ENCODE measurements at places on chromosomes 7 and 10.
A peak's percentile ranks its signal among the peaks of the same experiment; 100 is the strongest.

DNA sequence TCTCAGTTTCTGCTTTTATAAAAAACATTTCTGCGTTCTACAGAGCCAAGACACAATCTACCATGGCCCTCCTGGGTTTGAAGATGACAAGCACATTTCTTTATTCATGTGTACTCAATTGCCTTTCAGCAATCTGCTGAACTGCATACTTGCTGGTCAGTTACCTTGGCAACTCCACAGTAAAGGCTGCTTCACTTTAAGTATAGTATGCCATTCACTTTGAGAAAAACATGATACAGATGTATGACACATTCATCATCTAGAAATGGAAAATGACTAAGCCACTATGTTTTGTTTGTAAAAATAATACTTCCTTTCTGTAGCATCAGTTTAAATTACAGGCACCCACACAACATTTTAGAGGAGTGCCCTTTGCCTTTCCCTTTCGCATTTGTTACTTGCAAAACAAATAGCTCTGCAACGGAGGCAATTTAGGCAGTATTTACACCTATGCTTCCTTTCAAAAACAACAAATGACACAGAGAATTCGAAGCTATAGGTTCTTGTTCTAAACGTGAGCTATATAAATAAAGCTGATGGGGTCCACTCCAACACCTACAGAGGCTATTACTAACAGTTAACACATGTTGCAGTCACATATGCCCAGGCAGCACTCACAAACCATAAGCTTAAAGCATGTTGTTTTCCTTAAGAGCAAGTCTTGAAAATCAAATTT is 23.5 kb downstream of the SGCE start:
- DNase-seq: peak; percentile 55

DNA sequence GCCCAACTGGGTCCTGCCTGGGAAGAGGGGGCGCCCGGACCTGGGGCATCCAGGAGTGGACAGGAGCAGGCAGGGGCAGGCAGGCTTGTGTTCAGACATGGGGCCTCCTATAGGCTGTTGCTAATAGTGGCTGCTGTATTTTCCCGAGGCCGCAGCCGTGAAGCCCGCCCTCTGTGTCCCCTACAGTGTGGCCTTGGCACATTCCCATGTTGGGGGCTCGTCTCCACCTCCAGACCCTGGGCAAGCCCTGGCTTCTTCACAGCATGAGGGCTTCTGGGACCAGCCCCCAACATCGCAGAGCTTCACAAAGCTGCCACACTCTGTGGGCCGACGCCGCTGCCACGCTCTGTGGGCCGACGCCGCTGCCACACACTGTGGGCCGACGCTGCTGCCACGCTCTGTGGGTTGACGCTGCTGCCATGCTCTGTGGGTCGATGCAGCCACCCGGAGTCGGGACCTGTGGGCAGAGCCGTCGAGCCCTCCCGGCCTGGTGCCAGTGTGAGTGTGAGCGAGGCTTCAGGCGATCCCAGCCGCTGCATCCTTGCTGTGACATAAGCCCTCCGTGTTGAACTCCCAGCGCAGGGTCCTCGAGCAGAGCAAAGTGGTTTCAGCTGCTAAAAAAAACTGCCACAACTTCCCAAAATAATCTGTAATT is 109.0 kb downstream of the INPP5A start:
- no peak for DNase-seq

DNA sequence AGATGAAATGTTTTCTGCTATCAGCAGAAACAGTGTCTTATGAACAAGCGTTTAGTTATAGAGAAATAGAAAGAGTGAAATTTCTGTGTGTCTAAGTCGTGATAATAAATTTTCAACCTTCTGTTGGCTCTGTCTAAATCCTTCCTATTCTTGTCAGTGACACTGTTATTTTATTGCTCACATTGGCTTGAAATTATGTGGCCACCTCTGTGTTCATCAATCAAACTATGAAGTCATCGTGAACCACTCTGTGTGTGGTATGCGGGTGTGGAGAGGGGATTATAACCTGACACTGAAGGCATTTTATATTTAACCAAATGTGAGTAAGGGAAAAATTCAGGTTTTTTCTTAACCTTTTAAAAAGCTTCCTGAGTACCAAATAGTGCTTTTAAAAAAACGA is 12.3 kb downstream of the AOAH start:
- no peak for DNase-seq

- no peak for DNase-seq
These were observed 13.5 kb downstream of the CNNM2 start for GRCh38 chr10:102931643-102932042.

- no peak for DNase-seq
These were observed 315.6 kb downstream of the DNAJB6 start for GRCh38 chr7:157652161-157652953.

GRCh38 chr10:44300666-44301649 is 83.9 kb downstream of the CXCL12 start:
- DNase-seq: peak; percentile 91

DNA sequence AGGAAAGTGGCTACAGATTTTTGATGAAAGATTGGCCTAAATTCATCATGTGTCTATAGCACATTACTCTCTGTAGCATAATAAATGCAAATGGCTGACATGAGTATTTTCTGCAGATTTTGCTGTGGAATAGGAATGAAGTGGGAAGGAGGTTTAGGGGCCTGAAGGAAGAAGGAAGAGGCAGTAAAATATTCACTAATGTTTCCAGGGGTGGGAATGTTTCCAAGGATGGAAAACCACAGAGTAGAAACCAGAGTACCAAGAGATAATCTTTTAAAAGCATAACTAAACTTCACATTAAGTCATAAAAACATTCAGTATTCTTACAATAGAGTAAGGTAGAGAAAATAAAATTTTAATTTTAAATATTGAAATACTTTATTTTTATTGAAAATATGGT is 267.8 kb downstream of the BICC1 start:
- no peak for DNase-seq

GRCh38 chr7:22576612-22577469 is 76.9 kb upstream of the STEAP1B start:
- DNase-seq: no peak

- DNase-seq: no peak
These were observed 123.2 kb downstream of the NRP1 start for GRCh38 chr10:33211106-33211878.

DNA sequence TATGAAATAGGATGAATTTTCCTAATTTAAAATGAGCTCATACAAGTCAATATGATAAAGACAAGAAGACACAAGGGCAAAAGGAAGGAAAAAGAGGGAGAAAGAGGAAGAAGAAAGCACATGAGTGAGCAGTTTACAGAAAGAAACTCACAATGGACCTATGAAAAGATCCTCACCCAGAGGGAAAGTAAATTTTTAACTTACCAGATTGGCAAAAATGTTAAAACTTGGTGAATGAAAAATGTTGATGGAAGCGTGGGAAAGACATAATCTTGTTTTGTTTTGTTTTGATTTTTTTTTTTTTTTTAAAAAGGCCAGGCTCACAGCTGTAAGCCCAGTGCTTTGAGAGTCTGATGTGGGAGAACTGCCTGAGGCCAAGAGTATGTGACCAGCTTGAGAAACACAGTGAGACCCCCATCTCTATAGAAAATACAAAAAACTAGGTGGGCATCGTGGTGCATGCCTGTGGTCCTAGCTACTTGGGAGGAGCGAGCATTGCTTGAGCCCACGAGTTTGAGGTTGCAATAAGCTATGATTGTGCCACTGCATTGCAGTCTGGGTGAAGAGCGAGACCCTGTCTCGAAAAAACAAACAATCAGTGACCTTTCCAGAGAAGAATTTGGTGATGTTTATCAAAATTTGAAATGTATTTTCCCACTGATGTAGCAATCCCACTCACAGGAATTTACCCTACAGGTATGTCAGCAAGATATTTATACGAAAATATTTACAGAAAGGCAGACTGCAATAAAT is 152.9 kb upstream of the ASAH2 start:
- DNase-seq: no peak

DNA sequence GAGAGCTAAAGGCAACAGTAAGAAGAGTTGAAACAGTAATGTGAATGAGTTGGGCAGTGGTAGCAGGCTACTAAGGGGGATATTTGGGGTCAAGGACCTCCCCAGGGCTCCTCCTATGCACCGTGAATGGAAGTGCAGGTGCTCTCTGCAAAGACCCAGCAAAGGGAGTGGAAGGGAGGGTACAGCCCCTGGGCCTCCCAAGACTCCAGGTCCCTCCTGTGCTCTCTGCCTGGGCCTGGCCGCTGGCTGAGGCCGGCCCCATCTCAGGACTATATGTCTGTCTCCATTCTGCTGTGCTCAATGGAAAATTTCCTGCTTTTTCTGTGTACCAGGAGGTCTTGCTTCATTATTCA is 372.1 kb upstream of the MKI67 start:
- no peak for DNase-seq

- no peak for DNase-seq
These were observed 285.1 kb downstream of the CCSER2 start for GRCh38 chr10:84613336-84614021.

DNA sequence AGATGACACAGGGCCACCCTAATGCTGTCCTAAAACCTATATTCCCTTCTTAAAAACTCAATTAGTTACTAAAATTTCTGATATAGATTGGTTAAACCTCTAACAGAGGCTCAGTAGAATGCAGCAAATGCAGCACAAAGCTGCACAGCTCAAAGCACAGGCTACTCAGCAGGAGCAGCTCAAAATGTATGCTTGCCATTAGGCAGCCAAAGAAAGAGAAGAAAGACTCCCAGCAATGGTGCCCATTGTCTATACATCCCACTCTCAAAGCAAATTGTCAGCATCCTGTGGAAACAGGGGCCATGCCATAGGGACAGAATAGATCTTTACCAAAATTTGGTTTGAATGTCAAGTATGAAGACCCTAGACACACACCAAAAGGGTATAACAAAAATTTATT is 73.5 kb downstream of the TFPI2 start:
- DNase-seq: no peak

- DNase-seq: no peak
These were observed 169.6 kb downstream of the TCERG1L start for GRCh38 chr10:131141645-131142516.

All from fibroblast of skin of left quadriceps (primary cell).